Right forelimb (tissue), 1 donor: ENCODE measurements at places on chromosomes 3 and 15.

DNA sequence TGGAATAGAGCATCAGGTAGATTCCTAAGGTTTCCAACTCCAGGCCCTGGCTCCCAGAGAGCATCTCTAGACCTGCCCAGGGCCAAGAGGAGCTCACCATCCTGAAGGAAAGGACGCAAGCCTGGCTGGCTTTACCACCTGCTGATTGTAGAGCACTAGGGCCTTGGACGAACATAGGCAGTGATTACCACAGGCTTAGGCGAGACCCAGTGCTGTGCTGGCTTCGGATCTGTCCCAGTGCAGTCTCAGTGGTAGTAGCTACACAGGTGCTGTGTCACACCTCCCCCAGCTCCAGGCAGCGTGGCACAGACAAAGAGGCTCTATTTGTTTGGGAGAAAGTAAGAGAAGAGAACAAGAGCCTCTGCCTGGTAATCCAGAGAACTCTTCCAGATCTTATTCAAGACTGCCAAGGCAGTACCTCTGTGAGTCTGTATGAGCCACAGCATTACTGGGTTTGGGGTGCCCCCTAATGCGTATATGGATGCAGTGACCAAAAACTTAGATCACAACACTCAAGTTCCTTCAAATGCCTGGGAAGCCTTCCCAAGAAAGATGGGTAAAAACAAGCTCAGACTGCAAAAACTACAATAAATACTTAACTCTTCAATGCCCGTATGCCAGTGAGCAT is 25.4 kb downstream of the ISG20 start:
- DNase-seq, result no peak

- DNase-seq, result no peak
Measured at GRCh38 chr3:171752329-171752728, 58.0 kb downstream of the PLD1 start.

- DNase-seq, result no peak
Measured at GRCh38 chr15:95937128-95937528, 393.4 kb upstream of the NR2F2 start.

- DNase-seq, result no peak
Measured at GRCh38 chr3:153944084-153944483, 177.1 kb upstream of the ARHGEF26 start.
